ENCODE measurements at places on chromosomes 3 and 15.

- no peak for DNase-seq
Measured at GRCh38 chr15:39947401-39948197, 13.7 kb downstream of the EIF2AK4 start.

- DNase-seq: no peak
Measured at GRCh38 chr3:126067959-126068358, 16.0 kb downstream of the SLC41A3 start.

- no peak for DNase-seq
Measured at GRCh38 chr15:58704155-58704865, 45.2 kb downstream of the ADAM10 start.

DNA sequence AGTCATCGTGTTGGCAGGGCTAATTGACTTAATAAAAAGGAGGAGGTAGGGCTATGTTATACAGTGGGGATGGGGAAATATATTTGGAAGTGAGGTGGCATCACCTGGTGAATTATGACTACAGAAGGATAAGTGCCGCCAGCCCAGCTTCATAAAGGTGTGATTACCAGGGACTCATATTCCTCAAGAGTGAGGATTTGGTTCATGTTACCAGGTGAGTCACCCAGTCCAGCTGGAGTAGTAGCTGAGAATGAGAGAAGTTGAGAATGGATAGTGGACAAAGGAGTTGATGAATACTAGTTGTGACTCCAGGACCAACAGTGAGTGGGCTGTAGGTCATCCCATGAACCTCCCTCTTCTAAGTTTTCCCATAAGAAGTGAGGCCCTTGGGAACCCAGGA is 143.0 kb upstream of the GALNT15 start:
- DNase-seq: no peak

- DNase-seq: no peak
Measured at GRCh38 chr3:14274999-14275961, 96.7 kb downstream of the LSM3 start.

- DNase-seq: no peak
Measured at GRCh38 chr3:142950972-142951371, 12.5 kb downstream of the PAQR9 start.

DNA sequence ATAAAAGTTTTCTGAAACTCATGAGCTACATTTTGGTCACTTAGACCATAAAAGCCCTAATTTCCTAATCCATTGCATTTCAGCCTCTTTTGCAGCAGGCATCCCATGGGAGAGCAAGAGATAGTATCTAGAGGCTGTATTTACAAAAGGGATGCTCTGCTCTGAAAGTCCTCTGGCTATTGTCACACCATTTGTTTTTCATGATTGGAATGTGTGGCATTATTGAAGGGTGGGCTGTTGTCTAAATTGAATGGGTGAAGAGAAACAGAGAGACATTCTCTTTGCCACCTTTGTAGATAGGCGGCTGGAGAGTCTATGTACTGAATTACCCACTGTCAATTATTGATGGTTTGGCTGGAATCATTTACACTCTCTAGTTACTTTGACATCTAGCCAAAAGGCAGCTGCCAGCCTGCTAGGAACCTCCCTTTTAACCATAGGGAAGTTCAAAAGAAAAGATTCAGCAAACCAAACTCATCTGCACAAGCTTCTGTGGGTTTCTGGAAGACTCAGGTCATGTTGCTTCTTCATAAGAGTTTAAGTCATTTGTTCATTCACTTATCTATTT is 89.8 kb upstream of the RARB start:
- no peak for DNase-seq

GRCh38 chr3:104878395-104878794 is 488.3 kb upstream of the ALCAM start:
- DNase-seq: no peak

GRCh38 chr3:40387001-40387894 is at the start of gene ENTPD3:
ENTPD3 (plus strand) TSS chr3:40387184; CDS start chr3:40388058, 874 bp downstream.
- no peak for DNase-seq

DNA sequence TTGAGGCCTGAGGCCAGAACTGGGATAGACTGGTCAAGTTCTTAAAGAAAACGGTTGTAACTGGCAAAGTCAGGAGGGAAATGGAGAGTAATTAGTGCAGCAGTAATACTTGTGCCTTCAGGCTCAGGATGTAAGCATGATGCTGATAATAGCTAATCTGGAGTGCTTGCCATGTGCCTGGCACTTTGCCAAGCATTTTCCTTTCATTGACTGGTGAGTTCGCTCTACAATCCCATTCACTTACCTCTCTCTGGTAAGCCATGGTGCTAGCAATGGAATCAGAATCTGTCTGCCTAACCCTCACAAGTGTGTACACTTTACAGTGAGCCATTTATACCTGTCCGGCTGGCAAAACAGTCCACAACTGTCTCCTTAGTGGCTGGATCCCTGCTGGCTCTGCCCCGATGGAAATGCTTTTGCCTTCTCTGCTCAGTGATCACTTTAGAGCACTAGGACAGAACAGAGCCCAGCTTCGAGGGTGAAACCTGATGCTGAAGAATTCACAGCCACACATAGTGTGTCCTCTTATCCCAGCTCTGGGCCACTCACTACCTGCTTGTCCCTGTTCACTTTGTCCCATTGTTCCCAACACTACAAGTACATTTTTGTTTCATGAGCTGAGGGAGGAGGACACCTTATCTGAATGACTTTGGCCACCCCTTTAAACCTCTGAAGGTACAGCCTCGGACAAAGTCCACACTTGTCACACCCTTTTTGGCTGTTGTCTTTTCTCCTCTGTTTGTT is 10.3 kb downstream of the CHP1 start:
- DNase-seq: no peak

DNA sequence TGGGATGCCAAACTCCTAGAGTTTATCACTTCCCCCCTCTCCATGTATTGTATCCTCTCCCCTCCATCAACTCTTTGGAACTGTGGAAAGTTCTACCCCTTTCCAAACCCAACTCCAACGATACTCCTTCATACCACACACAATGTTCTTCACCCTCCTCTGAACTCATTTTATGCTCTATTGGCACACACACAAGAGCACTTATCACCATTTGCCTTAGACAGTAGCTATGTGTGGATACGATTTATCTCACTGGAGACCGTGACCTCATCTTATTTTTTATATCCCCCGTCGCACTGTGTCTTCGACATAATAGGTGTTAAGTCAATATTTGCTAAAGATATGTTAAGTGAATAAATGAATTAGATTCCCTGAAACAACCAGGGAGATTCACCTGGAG is 316.5 kb upstream of the PROK2 start:
- DNase-seq: no peak

DNA sequence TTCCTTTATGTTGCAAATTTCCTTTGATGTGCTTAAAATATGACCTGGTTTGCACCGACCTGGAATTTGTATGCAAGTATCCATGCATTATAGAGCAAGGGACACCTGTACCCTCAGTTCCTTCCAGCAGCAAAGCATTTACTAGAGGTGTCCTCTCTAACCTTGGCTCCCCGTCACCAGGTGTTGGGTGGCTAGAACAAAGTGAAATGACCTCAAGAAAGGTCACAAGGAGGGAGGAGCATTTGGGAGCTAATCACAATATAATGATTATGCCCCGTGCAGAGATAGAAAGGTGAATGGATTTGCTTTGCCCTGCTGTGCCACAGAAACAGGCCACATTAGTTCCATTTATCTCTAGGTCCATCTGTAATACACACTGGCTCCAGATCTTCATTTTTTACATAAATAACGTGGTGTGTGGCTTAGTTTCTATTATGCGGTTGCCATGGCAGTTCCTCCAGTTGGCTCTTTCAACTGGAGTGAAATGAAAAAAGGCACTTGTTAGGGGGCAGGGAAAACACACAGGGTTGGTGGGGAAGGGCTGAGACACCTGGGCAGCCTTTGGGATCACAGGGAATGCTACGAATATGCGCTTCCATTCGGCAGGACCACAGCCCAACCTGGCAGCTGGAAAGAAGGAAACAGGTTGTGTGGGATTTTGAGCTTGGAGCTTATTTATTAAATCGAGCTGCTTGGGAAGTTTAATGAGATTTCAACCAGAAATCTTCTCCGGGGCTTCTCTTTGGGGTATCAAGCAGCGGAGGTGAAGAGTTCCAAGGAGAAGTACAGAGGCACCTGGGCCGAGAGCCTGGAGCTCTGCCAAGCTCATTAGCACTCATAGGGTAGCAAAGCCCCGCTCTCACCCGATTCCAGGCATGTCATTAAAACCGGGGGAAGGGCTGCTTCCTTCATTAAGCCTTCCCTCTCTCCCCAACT is 233.5 kb upstream of the ST8SIA2 start:
- DNase-seq: no peak

DNA sequence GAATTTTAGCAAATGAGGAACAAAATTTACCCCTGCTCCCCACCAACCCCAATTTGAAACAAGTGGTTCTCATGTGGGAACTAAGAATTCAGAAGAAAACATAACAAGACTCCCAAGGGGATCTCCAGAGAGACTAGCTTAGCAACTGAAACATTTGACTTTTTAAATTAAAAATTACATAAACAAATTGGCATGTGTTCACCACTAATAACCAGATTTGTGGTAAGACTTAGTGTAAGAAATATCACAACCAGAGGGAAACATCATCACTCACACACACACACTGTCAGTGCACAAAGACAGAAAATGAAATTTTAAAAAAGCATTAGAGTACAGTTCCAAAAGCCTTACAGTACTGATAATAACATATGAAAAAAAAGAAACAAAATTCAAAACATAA is 348.8 kb downstream of the CGGBP1 start:
- DNase-seq: no peak

- DNase-seq: no peak
Measured at GRCh38 chr3:169522595-169523529, 140.7 kb downstream of the MECOM start.

GRCh38 chr3:195319060-195319459 is 48.1 kb upstream of the XXYLT1 start:
- DNase-seq: no peak

DNA sequence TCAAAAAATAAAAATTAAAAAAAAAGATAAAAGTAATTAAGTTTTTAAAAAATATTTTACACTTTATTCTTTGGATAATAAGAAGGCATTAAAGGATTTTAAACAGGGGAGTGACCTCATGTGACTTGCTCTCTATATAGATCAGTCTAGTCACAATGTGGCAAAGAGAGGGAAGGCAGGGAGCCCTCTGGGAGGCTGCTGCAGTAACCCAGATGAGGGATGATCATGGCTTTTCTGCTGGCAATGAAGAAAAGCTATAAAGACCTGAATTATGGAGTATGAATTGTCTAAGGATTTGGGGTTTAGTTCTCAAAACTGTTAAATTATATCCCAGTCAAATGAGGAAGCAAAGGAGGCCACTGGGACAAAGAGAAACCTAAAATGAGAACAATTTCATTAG is 58.1 kb downstream of the SUMF1 start:
- DNase-seq: no peak

DNA sequence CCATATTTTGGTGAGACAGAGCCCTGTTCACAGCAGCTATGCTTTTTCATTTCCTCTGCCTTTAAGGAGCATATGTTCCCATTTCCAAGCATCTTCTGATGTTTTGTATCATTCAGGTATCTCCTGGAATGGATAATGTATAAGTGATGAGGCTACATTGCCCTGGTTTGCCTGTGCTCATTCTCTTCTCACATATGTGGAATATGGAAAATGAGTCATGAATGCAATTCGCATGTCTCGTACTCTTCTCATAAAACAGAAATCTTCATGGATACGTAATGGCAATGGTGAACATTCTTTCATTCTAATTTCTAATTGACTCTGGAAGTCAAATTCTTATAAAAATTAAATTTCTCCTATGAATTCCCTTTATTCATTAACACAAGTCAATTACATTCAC is 143.1 kb downstream of the CDIN1 start:
- DNase-seq: no peak

All from stimulated activated CD8-positive, alpha-beta memory T cell treated with anti-CD3 and anti-CD28 coated beads, Interleukin-7, amount 100 ng/mL, for 1 hour (primary cell).